ENCODE measurements at places on chromosomes 1 and 21.

GRCh38 chr1:12083766-12084165 lies 20.7 kb downstream of the TNFRSF8 start:
- DNase-seq = no peak

GRCh38 chr1:14462851-14463250 lies 135.6 kb upstream of the KAZN start:
- no peak for DNase-seq

DNA sequence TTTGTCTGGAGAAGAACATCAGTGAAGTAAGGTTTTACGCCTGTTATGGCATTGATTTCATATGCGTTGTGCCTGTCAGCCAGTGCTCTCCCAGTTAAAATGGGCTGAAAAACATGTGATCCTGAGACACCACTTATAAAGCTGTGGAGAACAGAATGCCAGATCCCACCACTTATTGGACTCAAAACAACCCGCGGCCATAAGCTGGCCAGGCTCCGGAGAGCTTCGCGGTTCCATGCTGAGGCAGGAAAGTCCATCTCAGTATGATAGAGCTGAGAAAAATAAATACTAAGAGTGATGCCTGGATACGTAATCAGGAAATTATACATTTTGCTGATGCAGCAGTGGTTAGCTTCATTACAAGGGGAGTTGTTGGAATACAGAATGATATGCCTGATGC lies 5.1 kb downstream of the APOBEC4 start:
- no peak for DNase-seq

DNA sequence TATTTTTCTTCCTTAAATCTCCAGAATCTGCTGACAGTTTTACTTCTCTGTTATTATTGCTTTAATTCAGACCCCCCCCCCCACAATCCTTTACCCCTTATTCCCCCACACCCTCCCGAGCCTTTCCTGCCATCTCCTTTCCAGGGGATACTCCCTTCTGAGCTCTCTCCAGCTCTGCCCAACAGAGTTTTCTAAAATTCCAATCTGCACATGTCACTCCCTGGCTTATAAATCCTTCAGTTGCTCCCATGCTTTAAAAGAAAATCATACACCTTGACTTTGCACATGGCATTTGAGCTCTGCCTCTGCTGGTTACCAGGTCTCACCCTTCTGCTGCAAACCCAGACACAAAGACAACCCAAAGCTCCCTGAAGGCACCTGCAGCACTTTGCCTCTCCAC lies 11.7 kb upstream of the EPS8L3 start:
- no peak for DNase-seq

DNA sequence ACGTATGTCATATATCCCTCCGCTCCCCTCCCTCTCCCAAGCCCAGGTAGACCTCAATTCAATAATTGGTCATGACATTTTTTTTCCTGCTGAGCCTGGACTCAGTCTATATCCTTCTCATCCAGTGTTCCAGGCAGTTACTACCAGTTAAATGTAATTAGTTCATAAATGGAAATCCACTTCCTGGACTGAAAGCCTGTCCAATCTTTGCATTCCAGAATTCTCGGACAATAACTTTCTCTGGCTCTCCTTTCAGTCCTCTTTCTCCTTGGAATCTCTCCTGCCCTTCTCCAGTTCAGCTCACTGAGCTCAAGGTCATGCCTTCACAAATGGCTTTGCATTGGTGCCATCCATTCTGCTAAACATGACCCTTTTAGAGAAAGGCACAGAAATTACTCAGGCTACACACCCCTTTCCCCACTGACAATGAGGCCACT lies 34.8 kb downstream of the VWA5B1 start:
- DNase-seq = no peak

DNA sequence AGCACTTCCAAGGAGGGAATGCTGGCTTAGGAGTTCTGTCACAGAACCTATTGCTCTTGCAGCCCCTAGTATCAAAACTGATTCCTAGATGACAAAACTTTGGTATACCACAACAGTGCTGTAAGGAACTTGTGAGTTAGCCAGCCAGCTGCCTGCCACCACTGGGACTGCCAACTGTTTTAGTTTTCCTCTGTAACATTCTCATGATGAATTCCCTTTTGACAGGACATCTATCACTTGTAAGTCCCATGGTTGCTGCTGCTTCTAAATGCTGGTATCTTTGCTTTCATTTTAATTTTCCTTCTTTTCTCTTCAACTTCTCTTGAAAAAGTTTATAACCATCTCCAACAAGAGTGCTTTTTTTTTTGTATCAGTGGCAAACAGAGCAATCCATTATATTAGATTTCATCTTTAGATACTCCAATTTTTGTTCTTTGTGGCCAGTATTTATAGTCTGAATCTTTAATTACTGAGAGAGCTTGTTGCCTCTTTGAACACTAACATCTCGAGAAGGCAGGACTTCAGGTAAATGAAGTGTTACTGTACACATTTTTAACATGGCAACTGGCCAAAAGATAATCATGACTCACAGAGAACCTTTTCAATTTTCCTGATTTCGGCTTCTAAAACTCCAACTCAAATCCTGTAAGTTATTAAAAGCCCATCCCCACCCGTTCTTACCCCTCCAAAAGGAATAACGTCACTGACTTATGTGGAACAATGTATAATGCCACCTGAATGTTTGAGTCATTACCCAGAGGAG lies 19.8 kb downstream of the DBT start:
- DNase-seq = no peak

GRCh38 chr1:10755970-10756521 lies 40.4 kb downstream of the CASZ1 start:
- DNase-seq = peak; percentile 32

DNA sequence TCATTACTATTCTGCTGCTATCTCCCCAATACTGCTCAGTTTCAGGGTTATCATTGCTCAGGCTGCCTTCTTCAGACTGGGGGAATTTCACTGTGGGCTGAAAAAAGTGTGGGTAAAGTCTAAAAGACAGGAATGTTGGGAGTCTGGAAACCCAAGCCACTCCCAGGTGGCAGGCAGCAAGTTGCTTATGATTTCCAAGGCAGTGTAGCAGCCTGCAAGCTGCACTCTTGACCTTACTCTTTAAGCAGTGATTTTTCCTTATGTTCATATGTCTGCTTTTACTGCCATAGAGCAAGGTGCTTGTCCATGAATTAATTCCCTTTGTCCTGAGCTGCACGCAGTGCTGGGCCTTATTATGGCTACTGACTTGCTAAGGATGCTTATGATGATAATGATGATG lies 53.1 kb downstream of the PHC2 start:
- DNase-seq = no peak
